ENCODE measurements at places on chromosomes 16 and 17. TPM values are rescaled to one million over a fixed set of nuclear protein-coding genes. Genes with fewer than 3 reads are reported as not detected.

Gene ALDH3A1
- not detected for total RNA-seq

Gene TBC1D3G
- total RNA-seq, result not detected

Gene MEFV
- total RNA-seq, result not detected

Gene RANBP10
- total RNA-seq, result 14.2 TPM

DNA sequence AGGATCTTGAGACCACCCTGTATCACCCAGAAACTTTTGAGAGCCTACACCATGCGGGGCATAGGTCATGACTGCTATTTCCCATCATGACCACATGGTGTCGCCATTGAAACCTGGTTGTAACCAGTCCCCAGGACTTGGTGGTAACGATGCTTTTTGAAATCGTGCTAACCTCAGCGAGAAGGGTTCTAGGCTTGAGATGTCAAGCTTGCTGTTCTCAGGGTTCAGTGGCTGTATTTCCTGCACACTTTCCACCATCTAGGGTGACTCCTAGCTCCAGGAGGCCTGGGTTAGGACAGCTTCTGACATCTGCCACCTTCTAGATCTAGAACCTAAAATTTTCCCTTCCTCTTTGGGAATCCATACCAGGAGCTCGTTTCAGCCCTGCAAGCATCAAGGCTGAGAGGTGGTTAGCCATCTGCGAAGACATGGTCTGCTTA, 13.0 kb upstream of the SPNS3 start:
- H3K27me3 ChIP-seq, result no peaks in the 10 kb centered on the region
- H3K4me3 ChIP-seq, result no peak overlapping the region
- DNase-seq, result peak; percentile 28
- H3K27ac ChIP-seq, result no peak overlapping the region
- no peaks in the 10 kb centered on the region for H3K36me3 ChIP-seq

DNA sequence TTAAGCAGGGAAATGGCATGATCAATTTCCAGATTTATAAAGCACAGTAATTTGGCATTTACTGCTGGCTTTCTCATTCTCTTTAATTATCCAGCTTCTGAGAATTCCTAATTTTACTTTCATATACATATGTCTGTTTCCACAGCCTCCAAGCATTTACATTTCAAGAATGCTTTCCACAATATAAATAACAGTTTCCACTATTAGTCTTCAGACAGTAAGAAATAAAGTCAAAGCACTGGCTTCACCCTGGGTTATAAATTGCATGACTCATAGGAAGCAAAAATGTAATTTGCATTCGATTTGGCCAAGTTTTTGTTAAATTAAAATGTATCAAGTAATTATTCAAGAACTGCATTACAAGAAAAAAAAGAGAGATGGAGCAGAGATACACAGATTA, 53.5 kb downstream of the MPHOSPH6 start:
- no peak overlapping the region for H3K27ac ChIP-seq
- no peak overlapping the region for H3K4me3 ChIP-seq
- no peaks in the 10 kb centered on the region for H3K36me3 ChIP-seq
- no peaks in the 10 kb centered on the region for H3K27me3 ChIP-seq
- no peaks in the 10 kb centered on the region for H3K4me1 ChIP-seq

- H3K4me3 ChIP-seq, result no peak overlapping the region
- no peaks in the 10 kb centered on the region for H3K4me1 ChIP-seq
- no peaks in the 10 kb centered on the region for H3K36me3 ChIP-seq
- no peak overlapping the region for H3K27ac ChIP-seq
Observed at GRCh38 chr17:12830777-12831247, 41.5 kb downstream of the ARHGAP44 start.

GRCh38 chr17:59427425-59427921, 96.0 kb downstream of the YPEL2 start:
- H3K27ac ChIP-seq, result peak overlapping the region; percentile 51
- no peak overlapping the region for H3K4me3 ChIP-seq

DNA sequence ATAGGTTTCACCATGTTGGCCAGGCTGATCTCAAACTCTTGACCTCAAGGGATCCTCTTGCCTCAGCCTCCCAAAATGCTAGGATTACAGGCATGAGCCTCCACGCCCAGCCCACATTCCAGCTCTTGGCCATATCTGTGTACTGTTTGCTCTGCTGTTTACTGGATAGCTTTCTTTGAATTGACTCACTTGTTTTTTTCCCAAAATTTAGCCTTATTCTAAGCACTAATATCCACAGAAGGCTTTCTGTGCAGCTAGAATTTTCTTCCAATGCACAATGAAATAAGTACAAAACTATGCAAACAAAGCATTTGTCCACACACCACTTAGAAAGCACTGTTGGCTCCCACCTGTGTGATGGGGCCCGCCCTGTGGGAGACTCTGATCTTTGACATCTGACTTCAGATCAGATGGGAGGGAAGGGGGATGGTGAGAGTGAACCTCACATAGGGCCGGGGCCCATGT, 72.2 kb downstream of the CLEC16A start:
- DNase-seq, result no peak
- peaks cover 11% of the 10 kb centered on the region for H3K4me1 ChIP-seq
- H3K27ac ChIP-seq, result no peak overlapping the region
- no peaks in the 10 kb centered on the region for H3K36me3 ChIP-seq
- no peaks in the 10 kb centered on the region for H3K27me3 ChIP-seq
- no peak overlapping the region for H3K4me3 ChIP-seq

DNA sequence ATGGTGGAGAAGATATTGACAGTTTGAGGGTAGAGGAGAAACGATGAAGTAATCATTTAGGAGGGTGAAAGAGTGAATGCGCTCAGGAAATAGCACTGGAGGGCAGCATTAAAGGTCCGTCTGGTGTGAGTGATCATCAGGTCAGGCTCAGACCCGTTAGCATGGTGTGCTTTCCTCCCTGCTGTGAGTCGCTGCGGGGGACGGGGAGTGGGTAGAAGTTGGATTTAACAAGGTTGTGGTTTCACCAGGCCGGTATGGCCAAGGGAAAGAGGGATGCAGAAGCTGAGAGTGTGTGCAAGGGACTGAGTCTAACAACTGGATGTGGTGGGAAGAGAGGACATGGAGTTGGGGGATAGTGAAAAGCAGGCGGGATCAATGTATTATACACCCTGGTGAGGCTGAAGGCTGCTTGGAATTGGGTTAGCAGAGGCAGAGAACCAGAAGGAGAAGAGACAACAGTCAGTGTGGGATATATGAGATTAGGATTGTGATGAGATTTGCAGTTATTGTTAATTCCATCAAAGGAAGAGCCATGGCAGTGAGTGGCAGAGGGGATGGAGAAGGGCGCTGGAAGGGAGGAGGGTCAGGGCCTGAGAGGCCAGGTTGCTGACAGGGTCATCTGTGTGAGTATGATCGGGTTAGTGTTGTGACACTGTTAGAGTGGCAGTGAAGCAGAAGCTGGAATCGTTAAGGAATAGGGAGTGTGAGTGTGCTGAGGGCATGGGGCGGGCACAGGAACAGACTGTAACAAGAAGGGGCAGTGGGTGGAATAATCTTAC, 59.0 kb upstream of the TBX2 start:
- no peak for DNase-seq
- H3K27me3 ChIP-seq, result peaks cover 3% of the 10 kb centered on the region
- H3K36me3 ChIP-seq, result no peaks in the 10 kb centered on the region
- H3K4me3 ChIP-seq, result no peak overlapping the region
- no peak overlapping the region for H3K27ac ChIP-seq
- peaks cover 41% of the 10 kb centered on the region for H3K4me1 ChIP-seq

DNA sequence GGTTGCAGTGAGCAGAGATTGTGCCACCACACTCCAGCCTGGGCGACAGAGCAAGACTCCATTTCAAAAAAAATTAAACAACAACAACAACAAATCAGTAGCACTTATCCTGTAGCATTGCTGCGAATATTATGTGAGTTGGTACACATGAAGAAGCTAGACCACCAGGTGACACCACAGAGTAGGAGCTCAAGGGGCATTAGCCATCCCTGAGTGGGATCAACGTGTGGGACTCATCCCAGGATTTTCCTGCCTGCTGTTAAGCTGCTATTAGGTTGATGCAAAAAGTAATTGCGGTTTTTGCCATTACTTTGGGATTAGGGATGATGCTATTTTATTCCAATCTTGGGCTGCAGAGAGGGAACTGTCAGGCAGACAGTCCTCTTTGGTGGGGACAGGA, 47.2 kb downstream of the OTOA start:
- no peak overlapping the region for H3K27ac ChIP-seq
- H3K4me3 ChIP-seq, result no peak overlapping the region
- no peak for DNase-seq
- no peaks in the 10 kb centered on the region for H3K4me1 ChIP-seq

DNA sequence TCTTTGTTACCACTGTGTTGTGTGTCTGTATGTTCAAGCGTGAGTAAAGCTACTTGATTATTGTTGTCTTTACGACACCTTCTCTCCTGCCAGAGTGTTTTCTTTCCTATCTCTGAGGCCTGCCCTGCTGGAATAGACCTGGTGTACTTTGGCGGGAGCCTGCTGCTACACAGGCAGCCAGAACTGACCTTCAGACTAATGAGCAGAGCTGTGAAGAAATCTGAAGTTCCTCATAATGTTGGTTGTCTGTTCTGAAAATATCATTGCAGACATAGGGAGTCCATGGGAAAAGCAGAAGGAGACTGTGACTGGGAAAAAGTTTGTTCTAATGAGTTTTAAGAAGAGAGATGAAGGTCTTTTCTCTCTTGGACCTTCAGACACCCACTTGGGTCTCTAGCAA, 9.8 kb downstream of the RHOT1 start:
- H3K4me3 ChIP-seq, result no peak overlapping the region
- H3K4me1 ChIP-seq, result peaks cover 3% of the 10 kb centered on the region
- no peaks in the 10 kb centered on the region for H3K27me3 ChIP-seq

DNA sequence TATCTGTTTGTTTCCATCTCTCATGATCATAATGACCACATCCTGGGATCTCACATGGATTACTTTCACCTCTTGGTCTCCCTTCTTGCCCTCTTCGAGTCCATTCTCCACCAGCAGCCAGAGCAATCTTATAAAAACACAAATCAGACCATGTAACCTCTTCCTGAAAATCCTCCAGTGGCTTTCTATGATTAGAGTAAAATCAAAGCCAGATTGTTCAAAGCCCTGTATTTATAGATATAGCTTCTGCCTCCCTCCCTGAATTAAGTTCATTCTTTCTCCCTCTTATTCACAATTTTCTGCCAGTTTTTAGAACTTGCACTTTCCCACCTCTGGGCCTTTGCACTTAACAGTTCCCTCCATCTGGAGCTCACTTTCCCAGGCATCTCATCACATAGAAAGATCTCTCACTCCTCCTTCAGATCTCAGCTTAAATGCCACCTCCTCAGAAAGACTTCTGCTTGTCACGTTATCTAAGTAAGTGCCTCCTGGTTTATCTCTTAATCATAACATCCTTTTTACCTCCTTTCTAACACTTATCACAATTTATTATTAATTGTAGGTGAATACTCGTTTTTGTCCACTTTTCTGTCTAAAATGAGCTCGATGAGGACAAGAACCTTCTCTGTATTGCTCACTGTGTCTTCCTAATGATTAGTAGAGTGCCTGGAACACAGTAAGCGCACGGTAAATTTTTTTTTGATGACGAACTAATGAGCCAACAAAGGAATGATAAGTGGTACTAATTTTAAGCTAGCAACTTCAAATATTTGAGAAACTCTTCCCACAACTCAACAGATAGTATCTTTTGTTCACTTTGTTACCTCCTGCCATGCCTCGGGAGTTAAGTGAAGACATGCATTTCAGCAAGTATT, 80.5 kb downstream of the CYB561 start:
- H3K4me1 ChIP-seq, result peaks cover 6% of the 10 kb centered on the region
- no peak overlapping the region for H3K4me3 ChIP-seq
- peak; percentile 47 for DNase-seq
- H3K36me3 ChIP-seq, result peaks cover 8% of the 10 kb centered on the region
- H3K27ac ChIP-seq, result no peak overlapping the region
- no peaks in the 10 kb centered on the region for H3K27me3 ChIP-seq

DNA sequence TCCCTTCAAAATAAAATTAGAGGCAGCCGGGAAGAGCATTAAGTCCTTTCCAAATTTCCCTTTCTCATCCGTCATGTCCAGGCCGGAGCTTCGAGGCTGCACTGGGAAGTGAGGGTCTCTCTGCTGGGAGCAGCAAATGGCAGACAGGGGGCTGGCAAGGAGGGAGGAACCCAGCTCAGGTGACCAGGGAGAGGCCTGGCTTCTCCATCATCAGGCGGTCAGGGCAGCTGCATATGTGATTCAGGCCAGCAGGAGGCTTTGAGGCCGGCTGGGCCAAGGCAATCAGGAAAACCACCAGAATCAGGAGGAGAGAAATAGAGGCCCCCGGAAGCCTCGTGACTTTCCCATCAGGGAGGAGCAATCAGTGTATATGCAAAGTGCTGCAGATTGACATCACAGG, 85.0 kb upstream of the RPL38 start:
- H3K27me3 ChIP-seq, result no peaks in the 10 kb centered on the region
- H3K36me3 ChIP-seq, result no peaks in the 10 kb centered on the region
- DNase-seq, result no peak

- H3K36me3 ChIP-seq, result no peaks in the 10 kb centered on the region
- no peak for DNase-seq
- no peak overlapping the region for H3K4me3 ChIP-seq
- no peaks in the 10 kb centered on the region for H3K27me3 ChIP-seq
- H3K4me1 ChIP-seq, result peaks cover 13% of the 10 kb centered on the region
Observed at GRCh38 chr16:27754788-27755690, 205.1 kb downstream of the KATNIP start.

- H3K27ac ChIP-seq, result no peak overlapping the region
- H3K36me3 ChIP-seq, result peaks cover 13% of the 10 kb centered on the region
- H3K27me3 ChIP-seq, result no peaks in the 10 kb centered on the region
- peaks cover 12% of the 10 kb centered on the region for H3K4me1 ChIP-seq
- H3K4me3 ChIP-seq, result no peak overlapping the region
Observed at GRCh38 chr16:57775661-57776469, 26.4 kb downstream of the KIFC3 start.

DNA sequence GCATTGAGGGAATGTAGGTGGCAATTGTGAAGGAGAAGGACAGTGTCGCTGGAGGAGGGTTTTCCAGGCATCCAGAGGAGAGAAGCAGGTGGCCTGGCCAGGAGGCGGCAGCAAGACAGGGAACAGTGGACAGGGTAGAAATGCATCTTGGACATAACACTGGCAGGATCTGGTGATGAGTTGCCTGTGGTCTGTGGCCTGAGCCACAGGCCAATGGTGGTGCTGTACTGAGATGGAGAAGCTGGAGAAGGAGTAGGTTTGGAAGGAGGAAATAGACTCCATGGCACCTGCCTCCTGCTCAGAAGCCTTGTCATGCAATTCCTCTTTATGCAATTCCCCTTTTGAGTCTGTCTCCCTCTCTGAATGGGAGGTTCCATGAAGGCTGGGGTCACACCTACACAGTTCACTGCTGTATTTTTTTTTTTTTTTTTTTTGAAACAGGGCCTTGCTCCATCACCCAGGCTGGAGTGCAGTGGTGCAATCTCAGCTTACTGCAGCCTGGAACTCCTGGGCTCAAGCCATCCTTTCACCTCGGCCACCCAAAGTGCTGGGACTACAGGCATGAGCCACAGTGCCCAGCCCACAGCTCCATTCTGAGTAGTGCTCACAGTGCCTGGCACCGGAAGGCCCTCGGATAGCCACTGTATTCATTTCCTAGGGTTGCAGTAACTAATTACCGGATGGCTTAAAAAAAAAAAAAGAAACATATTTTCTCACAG, 13.5 kb upstream of the CACNG4 start:
- DNase-seq, result no peak
- H3K27me3 ChIP-seq, result peaks cover 7% of the 10 kb centered on the region
- no peak overlapping the region for H3K4me3 ChIP-seq
- no peaks in the 10 kb centered on the region for H3K36me3 ChIP-seq
- H3K27ac ChIP-seq, result peak overlapping the region; percentile 57

GRCh38 chr17:70787721-70788300, 618.5 kb downstream of the KCNJ2 start:
- H3K4me1 ChIP-seq, result no peaks in the 10 kb centered on the region
- H3K4me3 ChIP-seq, result no peak overlapping the region
- no peak overlapping the region for H3K27ac ChIP-seq
- no peaks in the 10 kb centered on the region for H3K27me3 ChIP-seq
- no peaks in the 10 kb centered on the region for H3K36me3 ChIP-seq

GRCh38 chr17:32330147-32330546, 11.8 kb downstream of the C17orf75 start:
- DNase-seq, result no peak
- no peak overlapping the region for H3K27ac ChIP-seq
